ENCODE measurements at places on chromosomes 5 and 9.

- no peak for DNase-seq
These were observed 48.5 kb upstream of the ANKH start for GRCh38 chr5:14920121-14920520.

DNA sequence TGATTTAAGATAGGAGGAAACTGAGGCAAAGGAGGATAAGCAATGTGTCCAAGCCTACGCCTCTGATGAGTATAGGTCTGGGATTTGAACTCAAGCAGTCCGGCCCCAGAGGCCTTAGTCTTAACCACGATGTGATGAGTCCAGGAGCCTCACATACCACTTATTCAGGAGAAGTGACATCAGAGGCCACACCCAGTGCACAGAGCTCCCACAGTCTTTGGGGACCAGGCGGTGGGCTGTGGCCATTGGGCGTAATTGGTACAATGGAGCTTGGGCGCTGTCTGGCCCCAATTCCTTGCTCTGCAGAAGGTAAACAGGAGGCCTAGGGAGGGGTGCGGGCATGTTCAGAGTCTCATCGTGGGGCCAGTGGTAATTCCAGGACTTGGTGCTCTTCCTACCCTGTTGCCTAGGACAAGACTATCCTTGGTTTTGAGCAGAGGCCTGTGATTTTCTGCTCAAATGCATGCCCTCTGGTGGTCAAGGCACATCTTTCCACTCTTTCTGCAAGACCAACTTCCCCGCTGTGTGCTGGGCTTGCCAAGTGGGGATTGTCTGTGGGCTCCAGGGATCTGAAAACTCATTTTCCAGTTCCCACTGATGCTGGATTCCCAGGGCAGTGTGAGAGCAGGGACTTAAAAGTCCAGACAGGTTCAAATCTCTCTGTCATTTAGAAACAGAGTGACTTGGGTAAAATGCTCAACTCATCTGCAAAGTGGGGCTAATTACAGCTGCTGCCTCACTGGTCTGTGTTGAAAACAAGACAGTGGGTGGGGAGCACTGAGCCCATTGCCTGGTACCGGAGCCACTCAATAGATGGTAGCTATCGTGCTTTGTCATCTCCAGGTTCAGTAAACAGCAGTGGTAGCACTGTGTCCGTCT, 15.8 kb downstream of the NDST1 start:
- DNase-seq: no peak

DNA sequence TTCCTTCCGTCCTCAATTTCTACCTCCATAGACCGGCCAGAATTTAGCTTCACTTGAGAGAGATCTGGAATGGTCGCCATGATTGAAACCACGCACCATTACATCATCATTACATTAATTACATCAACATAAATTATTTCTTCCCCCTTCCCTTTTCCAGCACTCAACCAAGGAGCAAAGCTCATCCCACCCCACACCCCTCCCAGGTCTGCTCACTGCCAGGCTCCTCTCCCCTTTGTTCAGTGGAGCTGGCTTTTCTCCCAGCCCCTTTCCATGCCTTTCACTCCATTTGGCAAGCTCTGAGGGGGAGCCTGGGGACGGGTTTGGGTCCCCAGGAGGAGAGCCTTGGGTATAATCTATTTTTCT, 8.4 kb downstream of the RACK1 start:
- no peak for DNase-seq

DNA sequence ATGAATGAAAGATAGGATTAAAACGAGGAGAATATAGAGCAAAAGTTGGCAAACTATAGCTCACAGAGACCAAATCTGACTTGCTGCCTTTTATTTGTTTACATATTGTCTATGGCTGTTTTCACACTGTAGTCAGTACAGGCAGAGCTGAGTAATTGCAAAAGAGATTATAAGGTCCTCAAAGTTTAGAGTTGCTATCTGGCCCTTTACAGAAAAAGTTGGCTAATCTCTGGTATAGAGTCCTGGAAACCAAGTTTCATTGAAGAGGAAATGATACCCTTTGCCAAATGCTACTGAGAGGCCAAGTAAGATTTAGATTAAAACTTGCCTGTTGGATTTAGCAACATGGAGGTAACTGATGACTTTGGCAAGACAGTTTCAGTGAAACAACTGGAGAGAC, 36.0 kb downstream of the LYRM7 start:
- no peak for DNase-seq

- no peak for DNase-seq
These were observed 710.5 kb downstream of the TLR4 start for GRCh38 chr9:118414676-118415075.

GRCh38 chr9:108463932-108464606, 391.7 kb downstream of the ACTL7B start:
- DNase-seq: no peak

DNA sequence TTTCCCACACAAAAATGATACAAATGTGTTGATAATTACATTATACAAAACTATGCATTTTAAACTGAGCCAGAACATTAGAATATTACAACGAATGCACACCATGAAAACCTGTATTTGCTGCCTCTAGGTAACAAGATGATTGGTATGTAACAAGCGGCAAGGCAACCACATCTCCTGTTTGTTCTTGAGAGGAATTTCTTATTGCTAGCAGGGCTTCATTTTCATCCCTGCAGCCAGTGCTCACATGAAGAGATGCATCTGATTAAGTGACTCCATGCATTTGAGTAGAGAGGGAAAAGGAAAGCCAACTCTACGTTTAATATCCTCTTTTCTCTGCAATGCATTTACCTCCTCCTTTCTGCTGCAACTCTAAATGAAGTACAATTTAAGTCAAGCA, 36.6 kb downstream of the FRMD3 start:
- DNase-seq: no peak

DNA sequence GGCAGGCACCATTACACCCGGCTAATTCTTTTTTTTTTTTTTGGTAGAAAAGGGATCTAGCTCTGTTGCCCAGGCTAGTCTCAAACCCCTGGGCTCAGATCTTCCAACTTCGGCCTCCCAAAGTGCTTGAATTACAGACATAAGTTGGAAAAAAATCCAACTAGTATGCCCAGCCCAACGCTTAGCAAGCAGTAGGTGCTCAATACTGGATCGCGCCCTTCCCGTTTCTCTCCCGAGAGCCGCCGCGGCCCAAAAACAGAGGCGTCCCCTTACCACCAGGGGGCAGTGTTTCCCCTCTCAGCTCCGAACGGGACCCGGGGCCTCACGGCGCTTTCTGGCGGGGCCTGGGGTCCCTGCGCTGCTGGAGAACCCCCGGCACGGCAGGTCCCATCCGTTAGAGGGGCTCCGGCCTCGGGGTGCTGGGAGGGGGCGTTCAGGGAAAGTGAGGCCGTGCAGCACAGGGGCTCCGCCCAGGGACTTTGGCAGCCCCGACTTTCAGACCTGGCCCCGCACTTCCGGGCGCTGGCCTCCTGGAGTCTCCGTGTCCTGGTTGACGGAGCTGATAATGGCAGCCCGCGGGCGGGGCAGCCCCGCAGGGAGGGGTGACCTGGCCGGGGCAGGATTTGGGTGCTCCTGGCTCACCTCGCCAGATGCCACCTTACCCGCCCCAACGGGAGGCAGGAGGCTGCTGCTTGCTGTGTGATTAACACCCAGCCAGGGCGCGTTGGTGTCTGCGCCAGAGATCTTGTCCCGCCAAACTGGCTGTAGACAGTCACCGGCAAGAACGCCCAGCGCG, 15.2 kb downstream of the PTGES start:
- peak; percentile 92 for DNase-seq

- DNase-seq: no peak
These were observed 326.3 kb downstream of the SLCO4C1 start for GRCh38 chr5:101969742-101970141.

- DNase-seq: no peak
These were observed 87.9 kb upstream of the SLC24A2 start for GRCh38 chr9:19876569-19877316.

GRCh38 chr9:131960851-131961495, 118.7 kb downstream of the MED27 start:
- DNase-seq: no peak

DNA sequence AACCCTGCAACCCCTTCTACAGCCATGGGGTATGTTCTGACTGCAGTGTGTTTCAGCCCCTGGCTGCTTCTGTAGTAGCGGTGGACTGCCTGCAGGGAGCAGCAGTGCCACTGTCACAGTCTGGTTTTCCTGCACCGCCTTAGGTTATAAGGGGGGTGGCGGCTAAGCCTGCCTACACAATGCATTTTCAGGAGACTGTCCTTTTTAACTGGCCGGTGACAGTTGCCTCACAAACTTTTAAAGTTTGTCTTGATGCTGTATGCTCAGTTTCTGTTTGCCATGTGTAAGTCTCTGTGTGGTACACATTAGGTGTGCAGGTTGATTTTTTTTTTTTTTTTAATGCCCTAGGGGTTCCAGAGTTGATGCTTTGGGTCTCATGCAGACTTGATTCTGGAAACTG, 53.0 kb downstream of the NUP214 start:
- peak; percentile 79 for DNase-seq

- DNase-seq: no peak
These were observed 159.8 kb downstream of the SYK start for GRCh38 chr9:90961375-90961774.

- no peak for DNase-seq
These were observed 336.2 kb upstream of the PDE4D start for GRCh38 chr5:60229691-60230185.

- DNase-seq: no peak
These were observed 14.2 kb downstream of the RFX3 start for GRCh38 chr9:3511551-3511950.

- DNase-seq: no peak
These were observed 25.3 kb upstream of the SPATA31E1 start for GRCh38 chr9:87857141-87857947.

DNA sequence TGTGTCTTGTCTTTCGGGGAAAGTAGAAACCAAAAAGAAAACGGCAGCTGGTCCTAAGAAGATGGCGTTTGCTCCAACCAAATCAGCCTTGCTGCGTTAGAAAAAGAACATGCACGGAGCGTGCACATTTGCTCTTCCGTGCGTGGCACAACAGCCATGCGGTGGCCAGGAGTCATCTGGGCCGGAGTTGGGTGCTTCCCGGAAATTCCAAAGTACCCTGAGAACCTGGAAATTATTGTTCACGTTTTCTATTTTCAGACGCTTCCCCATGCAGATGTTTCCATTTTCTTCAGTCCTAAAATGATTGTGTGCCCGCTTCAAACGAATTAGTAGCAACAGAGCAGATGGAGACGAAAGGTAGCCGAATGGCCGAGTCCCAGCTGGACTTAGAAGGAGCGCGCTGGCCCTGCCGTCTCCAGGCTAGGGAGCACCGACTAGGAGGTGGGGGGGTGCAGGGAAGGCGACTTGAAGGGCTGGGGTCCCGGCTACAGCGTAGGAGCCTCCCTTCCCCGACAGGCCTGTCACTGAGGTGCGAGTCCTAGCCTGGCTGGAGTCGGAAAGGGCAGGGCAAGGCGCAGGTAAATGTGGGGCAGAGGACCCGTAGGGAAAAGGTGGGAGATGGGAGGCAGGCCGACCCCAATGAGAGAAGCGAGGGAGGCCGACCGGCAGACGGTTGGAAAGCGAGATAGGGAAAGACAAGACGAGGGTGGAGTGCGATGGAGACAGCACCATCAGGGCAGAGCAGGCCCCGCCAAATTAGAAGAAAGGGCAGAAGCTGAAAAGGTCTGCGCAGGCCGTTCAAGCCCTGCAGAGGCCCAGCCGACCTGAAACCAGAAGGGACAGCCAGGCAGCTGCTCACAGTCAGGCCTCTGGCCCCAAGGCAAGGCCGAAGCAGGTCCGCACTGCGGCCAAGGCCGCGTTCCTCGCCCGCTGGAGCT, 1.4 kb downstream of the BARX1 start:
- no peak for DNase-seq

DNA sequence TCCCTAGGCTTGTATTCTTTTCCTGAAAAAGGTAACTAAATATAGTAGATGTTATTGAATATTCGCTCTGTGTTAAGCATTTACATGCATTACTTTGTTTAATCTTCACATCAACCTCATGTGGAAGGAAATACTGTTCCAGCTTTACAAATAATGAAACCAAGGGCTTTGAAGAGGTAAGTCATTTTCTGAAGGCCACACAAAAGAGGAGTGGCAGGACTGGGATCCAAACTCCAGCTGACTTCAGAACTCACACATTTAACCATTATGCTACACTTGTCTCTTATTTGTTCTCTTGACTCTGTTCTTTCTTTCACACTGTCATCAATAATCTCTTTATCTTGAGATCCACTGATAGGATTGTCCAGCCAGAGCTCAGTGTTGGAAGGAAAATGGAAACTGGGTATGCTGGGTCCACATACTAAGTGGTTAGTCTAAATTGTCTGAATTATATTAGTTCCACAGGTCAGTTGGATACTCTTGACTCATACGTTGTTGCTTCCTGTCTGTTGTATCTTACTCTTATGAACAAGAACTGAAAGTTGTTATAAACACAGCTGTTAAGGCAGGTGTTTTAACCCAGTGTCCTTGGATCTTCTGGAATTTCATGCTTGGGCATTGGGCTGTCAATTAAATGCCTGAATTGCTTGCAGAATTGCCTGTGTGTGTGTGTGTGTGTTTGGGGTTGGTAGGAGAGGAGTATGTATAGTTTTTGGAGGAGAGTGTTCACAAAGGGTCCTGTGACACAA, 65.6 kb downstream of the TLE4 start:
- no peak for DNase-seq

GRCh38 chr9:33816327-33817252, at the start of gene UBE2R2:
Gene UBE2R2 (plus strand): TSS chr9:33817160. CDS start chr9:33817758, 598 bp downstream.
- peak; percentile 92 for DNase-seq

Measured in stimulated activated CD4-positive, alpha-beta T cell treated with anti-CD3 and anti-CD28 coated beads, Interleukin-2, amount 100 ng/mL, for 24 hours (primary cell).